ENCODE measurements at places on chromosomes 3 and 15.

DNA sequence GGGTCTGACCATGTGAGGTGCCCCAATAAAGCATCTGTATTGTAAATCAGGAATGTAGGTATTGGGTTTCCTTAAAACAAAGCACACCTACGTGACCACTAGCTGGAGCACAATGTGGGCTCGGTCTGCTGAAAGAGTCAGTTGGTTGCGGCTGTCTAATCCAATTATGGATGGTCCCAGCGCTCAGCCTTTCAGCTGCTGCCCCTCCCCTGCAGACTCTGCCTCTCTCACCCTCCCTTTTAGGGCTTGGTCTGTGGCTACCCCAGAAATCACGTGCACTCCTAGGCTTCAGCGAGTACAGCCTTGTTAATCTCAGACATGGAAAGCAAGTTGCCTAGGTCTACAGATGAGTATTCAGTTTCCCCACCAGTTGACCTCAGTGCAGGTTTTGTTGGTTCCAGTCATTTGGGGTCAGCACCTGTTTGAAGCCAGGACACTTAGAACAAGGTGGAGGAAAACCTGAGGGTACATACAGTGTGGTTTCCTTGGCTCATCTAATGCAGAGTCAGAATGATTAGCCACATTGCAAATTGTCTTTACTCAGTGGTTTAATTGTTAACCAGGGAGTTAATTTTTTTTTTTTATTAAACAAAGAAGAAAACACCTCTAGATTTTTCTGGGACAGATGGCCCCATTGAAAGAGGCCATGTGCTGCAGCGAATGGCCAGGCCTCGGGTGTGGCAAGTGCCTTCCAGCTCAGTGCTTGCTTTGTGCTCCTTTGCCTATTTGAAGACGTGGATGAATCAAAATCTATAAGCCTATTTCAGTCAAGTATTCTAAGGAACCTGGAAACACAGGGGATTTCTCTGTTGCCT, 137.7 kb downstream of the IGF1R start:
- no peak for DNase-seq

DNA sequence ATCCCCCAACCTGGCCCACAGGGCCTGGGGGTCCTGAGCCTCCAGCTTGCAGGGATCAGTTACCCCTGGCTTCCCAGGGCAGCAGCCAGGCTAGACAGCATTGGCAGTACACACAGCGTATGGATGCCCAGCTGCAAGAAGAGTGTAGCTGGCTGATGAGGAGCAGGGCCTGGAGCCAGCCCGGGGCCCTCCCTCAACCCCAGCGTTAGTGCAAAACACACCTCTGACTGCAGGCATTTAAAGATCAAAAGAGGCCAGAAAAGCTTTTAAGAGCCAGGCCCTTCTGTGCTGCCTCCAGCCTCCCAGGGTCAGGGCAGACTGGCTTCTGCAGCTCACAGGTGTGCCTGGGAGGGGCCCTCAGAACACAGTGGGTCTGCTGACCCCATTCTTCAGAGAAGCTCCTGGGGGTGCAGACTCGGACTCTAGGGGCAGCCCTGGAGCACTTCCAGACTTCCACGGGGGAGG, 110.6 kb downstream of the ETFA start:
- no peak for DNase-seq

GRCh38 chr3:33926998-33927605, 128.7 kb downstream of the PDCD6IP start:
- no peak for DNase-seq

DNA sequence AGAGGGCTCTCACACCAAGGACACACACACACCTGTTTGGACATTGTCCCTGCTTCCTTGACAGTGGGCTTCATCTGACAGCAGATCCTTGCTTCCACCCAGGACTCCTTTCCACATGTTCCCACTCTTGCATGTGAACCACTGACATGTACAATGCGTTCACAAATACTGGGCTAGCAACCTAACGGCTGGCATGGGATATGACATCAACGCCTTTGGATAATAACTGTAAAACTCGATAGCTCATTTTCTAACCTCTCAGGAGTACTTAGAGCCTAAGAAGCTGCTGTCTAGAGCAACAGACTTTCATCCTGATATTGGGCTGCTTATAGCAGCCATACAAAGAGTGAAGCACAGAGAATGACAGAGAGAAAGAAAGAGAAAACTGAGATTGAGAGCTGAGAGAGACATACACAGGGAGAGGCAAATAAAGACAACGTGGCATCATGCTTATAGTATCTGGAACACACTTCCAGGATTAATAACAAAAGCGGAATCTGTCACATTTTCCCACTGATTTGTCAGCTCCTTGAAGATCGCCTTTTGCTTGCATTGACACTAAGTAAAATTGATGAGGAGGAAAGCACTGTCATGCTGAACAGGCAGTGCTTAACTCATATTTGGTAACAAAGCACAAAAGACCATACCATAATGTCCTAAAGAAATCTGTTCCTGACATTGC, 1.7 kb downstream of the GUCA1C start:
- no peak for DNase-seq

GRCh38 chr3:184491867-184492615, 69.5 kb upstream of the EPHB3 start:
- peak; percentile 72 for DNase-seq

DNA sequence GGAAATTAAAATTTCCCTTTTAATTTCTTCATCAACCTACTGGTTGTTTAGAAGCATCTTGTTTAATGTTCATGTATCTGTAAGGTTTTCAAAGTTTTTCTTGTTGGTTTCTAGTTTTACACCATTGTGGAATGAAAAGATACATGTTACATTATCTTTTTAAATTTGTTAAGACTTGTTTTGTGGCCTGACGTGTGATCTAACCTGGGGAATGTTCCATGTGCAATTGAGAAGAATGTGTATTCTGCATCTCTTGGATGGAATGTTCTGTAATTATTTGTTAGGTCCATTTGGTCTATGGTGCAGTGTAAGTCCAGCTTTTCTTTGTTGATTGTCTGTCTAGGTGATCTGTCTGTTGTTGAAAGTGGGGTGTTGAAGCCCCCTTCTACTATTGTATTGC, 45.7 kb downstream of the THSD4 start:
- no peak for DNase-seq

DNA sequence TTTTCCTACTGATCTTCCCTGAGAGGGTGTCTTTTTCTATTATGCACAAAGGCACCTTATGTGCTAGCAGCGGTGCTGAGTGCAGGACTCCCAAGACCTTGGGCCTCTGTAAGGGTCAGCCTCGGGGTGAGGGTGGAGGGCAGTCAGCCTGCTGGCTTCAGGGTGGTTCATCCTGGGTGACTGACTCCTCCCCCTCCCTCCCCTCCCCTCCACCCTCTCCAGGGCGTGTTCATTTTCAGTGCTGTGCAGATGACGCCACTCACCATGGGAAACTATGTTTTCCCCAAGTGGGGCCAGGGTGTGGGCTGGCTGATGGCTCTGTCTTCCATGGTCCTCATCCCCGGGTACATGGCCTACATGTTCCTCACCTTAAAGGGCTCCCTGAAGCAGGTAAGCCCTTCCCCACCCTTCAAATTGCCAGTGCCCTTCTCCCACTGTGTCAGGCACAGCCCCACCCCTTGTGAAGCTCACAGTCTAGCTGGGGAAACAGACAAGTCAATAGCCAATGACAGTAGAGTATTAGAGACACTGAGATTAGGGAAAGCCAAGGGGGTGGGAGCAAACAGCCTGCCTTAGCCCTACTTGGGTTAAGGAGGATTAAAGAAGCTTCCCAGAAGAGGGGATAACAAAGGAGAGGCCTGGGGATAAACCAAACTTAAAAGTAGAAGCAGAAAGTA, 41.9 kb downstream of the SLC6A1 start:
- no peak for DNase-seq

- DNase-seq: no peak
Observed at GRCh38 chr15:58707397-58707796, 42.1 kb downstream of the ADAM10 start.

DNA sequence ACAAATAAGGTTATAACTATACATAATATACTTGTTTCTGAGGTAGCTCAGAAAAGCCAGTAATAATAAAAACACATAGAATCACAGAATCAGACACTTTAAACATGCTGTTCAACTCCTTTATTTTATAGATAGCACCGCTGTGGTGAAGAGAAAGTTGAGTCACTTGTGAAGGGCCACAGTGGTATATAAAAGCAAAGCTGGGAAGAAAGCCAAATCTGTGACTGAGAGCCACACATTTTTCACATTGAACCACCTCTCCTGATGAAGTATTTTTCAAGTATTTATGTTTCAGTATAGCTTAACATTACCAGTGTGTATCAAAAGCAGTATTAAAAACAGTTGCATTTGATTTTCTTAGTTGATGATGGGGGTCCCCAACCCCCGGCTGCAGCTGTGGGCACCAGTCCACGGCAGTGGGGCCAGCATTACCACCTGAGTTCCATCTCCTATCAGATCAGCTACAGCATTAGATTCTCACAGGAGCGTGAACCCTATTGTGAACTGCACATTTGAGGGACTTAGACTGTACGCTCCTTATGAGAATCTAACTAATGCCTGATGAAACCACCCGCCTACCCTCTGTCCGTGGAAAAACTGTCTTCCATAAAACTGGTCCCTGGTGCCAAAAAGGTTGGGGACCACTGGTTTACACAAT, 46.2 kb downstream of the TBL1XR1 start:
- peak; percentile 94 for DNase-seq

DNA sequence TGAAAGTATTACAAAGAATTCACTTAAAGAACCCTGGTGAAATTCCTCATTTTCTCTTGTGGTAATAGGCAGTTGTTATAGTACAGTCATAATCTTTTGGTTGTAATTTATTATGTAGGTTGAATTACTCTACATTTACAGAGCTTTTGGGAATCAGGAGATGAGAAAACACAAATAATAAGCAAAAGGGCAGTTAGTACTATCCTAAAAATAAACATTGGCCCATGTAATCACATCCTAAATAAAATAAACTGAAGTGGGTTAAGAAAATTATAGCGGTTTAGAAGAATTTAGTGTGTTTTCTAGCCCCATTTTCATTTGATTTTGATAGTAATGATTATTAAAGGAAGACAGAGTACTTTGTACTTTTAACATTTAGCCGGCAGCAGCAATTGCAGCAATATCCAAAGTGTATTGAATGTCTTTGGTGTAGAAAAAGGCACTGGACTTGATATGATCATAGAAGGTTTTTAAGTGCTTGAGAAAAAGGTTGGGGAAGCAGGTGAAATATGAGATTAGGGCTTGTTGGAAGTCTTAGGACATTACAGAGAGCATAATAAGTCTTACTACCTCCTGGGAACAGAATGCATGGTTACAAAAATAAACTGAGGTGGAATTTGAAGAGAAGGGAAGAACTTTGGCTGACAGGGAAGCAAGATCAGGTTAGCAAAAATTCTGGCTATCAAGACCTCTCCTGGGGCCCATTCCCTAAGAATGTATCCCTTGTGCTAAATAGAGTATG, 79.9 kb downstream of the MBNL1 start:
- DNase-seq: no peak

DNA sequence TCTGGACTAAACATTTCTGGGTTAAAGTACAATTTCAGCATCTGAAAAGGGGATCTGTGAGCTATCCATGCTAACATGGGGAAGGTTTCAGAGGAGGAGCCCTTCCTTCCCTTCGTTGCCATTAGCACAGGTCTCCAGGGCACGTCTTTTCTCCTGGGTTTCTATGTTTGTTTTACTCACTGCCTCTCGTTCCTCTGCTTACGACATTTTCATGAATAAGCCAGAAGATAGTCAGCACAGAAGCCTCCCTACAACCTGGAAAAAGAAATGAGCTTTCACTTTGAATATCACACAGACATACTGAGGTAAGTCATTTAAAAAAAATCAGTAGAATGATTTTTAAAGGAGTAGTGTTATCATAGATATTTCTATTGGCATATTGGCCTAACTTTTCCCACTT, 117.2 kb upstream of the KCNMB2 start:
- DNase-seq: no peak

- DNase-seq: no peak
Observed at GRCh38 chr3:123803521-123803920, 80.6 kb downstream of the MYLK start.

GRCh38 chr15:101657968-101658784, 6.0 kb upstream of the TM2D3 start:
- DNase-seq: peak; percentile 71

DNA sequence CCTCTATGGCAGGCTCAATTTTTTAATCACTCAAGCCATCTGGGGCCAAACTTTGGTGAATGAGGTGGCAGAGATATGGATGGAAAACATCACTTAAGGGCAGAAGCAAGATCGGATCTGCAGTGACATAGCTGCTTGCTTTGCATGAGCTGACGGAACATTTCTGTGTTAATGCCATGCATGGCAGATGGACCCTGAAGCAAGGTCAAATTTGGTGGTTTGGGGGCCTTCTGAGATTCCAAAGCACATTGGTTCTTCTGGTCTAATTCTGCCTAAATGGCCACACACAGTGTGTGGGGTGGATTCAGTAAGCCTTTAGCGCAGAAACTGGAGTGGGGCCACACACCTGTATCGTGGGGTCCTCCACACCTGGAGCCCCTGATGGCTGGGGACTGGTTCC, 38.3 kb upstream of the BCL2L10 start:
- DNase-seq: no peak

- DNase-seq: no peak
Observed at GRCh38 chr3:197407053-197407452, 108.6 kb upstream of the DLG1 start.

- no peak for DNase-seq
Observed at GRCh38 chr15:49458145-49458544, 35.1 kb downstream of the FGF7 start.

GRCh38 chr3:113832477-113833164, 6.0 kb upstream of the GRAMD1C start:
- no peak for DNase-seq

- DNase-seq: peak; percentile 12
Observed at GRCh38 chr15:84821501-84822021, 4.4 kb downstream of the ALPK3 start.

- no peak for DNase-seq
Observed at GRCh38 chr3:28575100-28575745, 226.6 kb upstream of the AZI2 start.

- peak; percentile 53 for DNase-seq
Observed at GRCh38 chr3:39216176-39216790, 23.9 kb upstream of the XIRP1 start.

GRCh38 chr3:83224101-83224868, 1462.8 kb upstream of the GBE1 start:
- no peak for DNase-seq

GRCh38 chr3:74603292-74603691, 11.2 kb downstream of the CNTN3 start:
- no peak for DNase-seq

DNA sequence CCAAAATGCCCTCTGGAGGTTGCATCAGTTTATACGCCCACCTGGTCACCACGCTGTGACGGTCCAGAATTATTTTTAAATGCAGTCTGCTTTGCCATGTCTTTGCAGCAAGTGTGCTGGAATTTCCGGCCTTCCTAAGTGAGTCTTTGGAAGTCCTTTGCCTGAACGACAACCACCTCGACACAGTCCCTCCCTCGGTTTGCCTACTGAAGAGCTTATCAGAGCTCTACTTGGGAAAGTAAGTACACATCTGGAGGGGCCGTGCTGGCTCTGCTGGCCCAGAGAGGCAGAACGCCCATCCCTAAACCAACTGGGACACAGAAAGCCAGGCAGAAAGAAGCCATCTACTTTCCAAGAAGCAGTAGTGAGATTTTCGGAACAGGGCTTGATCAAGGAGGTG, 101.8 kb downstream of the LRRK1 start:
- no peak for DNase-seq
